AG20443 (cell line): ENCODE measurements at places on chromosomes 11 and 22.

DNA sequence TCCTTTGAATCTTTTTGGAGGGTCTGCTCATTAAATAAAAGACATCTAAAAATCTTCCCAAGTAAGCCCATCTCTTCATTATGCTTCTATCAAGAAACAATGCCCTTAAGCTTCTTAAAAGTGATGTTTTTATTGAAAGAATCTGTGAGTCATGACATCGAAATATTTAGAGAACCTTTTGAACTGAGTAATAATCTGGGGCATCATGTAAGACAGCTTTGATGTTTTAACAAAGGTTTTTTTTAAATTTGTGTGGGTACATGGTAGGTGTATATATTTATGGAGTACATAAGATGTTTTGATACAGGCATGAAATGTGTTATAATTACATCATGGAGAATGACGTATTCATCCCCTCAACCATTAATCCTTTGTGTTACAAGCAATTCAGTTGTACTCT, 46.8 kb downstream of the PLAAT5 start:
- DNase-seq: no peak

DNA sequence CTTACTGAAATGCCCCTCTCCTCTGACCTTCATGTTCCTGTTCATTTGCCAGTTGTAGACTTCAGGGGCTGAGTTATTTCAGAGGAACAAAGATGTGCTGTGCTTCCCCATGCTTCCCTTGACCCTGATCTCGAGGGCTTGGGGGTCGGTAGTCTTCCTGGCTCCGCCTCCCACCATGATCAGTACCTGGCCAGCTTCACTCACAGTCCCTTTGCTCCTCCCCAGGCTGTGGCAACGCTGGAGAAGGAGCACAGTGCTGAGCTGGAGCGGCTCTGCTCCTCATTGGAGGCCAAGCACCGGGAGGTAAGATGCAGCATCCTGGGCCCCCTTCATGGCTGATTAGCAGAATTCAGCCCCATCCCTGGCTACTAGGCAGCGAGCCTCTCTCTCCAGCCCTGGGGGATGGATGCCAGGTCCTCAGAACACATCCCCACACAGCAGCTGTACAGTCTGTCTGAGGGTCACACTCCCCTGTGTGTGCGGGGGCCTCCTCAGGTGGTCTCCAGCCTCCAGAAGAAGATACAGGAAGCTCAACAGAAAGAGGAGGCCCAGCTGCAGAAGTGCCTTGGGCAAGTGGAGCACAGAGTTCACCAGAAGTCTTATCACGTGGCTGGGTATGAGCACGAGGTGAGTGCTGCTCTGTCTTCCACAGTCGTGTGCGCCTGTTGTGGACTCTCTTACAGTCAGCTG, 64.5 kb downstream of the CEP164 start:
- DNase-seq: no peak

DNA sequence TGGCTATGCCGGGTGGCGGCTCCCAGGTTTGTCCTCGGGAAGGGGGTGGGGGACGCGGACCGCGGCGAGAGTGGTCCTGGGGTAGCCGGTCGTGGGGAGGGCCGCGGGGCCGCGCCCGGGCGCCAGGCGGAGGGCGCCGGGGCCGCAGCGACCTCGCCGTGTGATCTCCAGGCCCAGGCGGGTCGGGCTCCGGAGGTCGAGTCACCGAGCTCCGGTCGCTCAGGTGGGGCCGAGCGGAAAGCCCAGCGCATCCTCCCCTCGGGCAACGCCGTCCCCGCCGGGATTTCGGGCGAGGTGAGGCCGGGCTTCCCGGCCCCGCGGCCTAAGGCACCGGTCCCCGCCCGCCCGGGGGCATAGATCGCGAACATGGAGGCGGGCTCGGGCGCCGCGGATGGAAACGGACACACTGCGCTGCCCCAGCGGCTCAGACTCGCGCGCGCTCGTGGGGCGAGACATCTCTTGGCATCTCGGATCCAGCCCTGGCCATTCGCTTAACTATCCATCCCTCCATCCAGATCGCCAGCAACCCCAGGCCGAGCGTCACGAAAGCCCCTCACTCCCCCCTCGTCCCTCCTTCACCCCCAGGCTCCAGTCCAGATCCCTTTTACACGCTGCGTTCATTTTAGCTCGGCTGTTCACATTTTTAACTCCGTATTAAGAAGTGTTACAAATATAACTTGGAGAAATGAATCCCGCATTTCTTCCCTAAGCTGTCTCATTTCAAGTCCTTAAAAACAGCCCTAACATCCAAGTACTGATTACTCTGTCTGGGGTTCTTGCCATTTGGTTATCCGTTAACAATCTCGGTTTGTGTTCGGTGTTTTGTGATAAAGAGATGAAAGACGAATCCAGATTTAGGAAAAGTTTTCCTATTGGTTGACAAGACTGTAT, 460 bp downstream of the ZC3H12C start:
- DNase-seq: peak; percentile 72

DNA sequence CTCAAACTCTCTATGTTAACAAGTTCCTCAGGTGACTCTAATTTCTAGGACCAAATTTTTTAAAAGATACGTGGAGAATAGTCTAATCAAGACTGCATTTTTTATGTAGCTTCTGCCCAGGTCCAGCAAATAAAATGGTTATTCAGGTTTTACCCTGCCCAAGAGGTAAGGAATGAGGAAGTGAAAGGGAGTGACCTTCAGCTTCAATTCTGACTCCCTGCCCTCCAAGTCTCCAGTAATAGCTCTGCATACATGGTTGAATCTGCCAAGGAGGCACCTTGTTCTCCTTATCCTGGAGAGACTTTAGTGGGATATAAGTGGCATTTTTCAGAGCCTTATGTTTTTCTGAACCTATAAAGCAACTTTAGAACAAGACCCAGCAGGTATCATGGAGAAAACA, 15.5 kb downstream of the MUC15 start:
- DNase-seq: no peak

- DNase-seq: peak; percentile 16
These were observed 25.8 kb upstream of the NUCB2 start for GRCh38 chr11:17250561-17251350.

- DNase-seq: no peak
These were observed 150.7 kb downstream of the CCDC34 start for GRCh38 chr11:27212248-27212780.

- peak; percentile 77 for DNase-seq
These were observed 428.5 kb downstream of the TMEM135 start for GRCh38 chr11:87466223-87466622.
